ENCODE measurements at places on chromosomes 16 and 17.

GRCh38 chr16:77732241-77732946 is 10.1 kb downstream of the NUDT7 start:
- no peaks in the 10 kb centered on the region for H3K4me1 ChIP-seq
- H3K36me3 ChIP-seq, result no peaks in the 10 kb centered on the region
- H3K27me3 ChIP-seq, result no peaks in the 10 kb centered on the region
- DNase-seq, result no peak
- no peak overlapping the region for H3K4me3 ChIP-seq

GRCh38 chr16:278863-279366 is 1.5 kb upstream of the ARHGDIG start:
- no peaks in the 10 kb centered on the region for H3K36me3 ChIP-seq
- H3K27me3 ChIP-seq, result no peaks in the 10 kb centered on the region
- DNase-seq, result no peak

DNA sequence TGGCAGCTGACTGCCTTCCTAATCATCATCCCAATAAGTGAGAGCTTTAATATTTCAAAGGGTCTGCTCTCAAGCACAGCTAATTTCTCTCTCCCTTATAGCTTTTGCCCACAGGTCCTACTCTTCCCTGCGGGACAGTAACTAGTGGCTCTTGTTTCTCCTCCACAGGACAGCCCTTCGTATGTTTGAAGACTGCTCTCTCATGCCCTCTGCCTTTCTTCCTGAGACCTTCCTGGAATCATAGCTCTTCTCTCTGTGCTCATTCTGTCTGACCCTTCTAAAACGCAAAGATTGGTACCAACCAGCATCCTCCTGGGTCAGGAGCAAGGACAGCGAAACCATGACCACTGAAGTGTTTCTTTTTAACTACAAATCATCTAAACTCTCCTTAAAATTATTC is 168.9 kb downstream of the GRIN2A start:
- no peaks in the 10 kb centered on the region for H3K4me1 ChIP-seq
- no peak for DNase-seq
- no peaks in the 10 kb centered on the region for H3K27me3 ChIP-seq

GRCh38 chr17:71208111-71208704 is 912.6 kb upstream of the SOX9 start:
- no peaks in the 10 kb centered on the region for H3K36me3 ChIP-seq
- no peak overlapping the region for H3K4me3 ChIP-seq
- DNase-seq, result no peak
- no peak overlapping the region for H3K27ac ChIP-seq
- no peaks in the 10 kb centered on the region for H3K4me1 ChIP-seq

- H3K27me3 ChIP-seq, result no peaks in the 10 kb centered on the region
- no peaks in the 10 kb centered on the region for H3K4me1 ChIP-seq
- H3K4me3 ChIP-seq, result no peak overlapping the region
Observed at GRCh38 chr16:1002399-1003166, 21.0 kb downstream of the SOX8 start.

DNA sequence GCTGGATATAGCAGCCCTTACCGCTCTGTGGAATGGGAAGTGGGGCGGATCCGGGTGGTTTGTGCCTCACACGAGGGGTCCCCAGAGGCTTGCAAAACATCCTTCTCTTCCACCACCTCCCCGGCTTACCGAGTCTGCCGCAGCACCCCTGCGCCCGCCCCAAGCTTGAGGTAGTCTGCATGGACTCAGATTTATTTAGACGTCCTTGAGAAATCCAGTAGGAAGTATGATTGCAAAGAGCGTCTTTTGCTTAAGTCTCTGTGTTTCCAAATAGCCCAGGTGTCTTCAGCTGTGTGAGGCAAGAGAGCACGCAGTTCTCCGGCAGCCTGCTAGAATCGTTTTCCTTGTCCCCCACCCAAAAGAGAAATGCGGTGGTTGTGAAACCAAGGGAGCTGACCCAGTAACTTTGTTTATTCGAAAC is 2.4 kb downstream of the KIAA0513 start:
- H3K27ac ChIP-seq, result peak overlapping the region; percentile 86
- H3K4me1 ChIP-seq, result peaks cover 32% of the 10 kb centered on the region
- H3K36me3 ChIP-seq, result no peaks in the 10 kb centered on the region
- DNase-seq, result peak; percentile 57

DNA sequence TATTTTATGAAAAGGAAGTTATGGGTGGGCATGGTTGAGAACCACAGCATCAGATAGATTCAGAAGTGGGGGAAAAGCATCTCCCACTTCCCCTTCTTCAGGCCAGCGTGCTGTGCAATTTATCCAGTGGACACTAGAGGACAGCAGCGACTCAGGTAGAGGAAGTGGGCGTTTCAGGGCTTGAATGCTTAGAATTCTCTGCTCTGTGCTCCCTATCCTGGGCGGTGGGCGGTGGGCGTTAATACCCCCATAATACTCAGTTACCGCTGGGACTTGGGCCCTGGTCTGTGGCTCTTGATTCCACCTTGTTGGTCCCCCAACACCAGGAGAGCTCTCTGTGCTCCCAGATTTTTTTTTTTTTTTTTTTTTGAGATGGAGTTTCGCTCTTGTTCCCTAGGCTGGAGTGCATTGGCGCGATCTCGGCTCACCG is 3.7 kb upstream of the LYZL6 start:
- H3K4me3 ChIP-seq, result no peak overlapping the region
- H3K27ac ChIP-seq, result no peak overlapping the region
- no peaks in the 10 kb centered on the region for H3K27me3 ChIP-seq
- peak; percentile 82 for DNase-seq

GRCh38 chr17:50883850-50884438 is 17.8 kb upstream of the TOB1 start:
- H3K4me3 ChIP-seq, result no peak overlapping the region
- no peaks in the 10 kb centered on the region for H3K36me3 ChIP-seq
- no peaks in the 10 kb centered on the region for H3K4me1 ChIP-seq
- no peak for DNase-seq

- H3K4me1 ChIP-seq, result peaks cover 41% of the 10 kb centered on the region
- DNase-seq, result no peak
- H3K27me3 ChIP-seq, result no peaks in the 10 kb centered on the region
Observed at GRCh38 chr17:40536295-40537171, 28.7 kb downstream of the CCR7 start.

- no peaks in the 10 kb centered on the region for H3K4me1 ChIP-seq
- H3K27ac ChIP-seq, result no peak overlapping the region
- DNase-seq, result no peak
- H3K27me3 ChIP-seq, result no peaks in the 10 kb centered on the region
- H3K4me3 ChIP-seq, result no peak overlapping the region
- no peaks in the 10 kb centered on the region for H3K36me3 ChIP-seq
Observed at GRCh38 chr17:79332011-79332554, 257.5 kb downstream of the ENGASE start.

DNA sequence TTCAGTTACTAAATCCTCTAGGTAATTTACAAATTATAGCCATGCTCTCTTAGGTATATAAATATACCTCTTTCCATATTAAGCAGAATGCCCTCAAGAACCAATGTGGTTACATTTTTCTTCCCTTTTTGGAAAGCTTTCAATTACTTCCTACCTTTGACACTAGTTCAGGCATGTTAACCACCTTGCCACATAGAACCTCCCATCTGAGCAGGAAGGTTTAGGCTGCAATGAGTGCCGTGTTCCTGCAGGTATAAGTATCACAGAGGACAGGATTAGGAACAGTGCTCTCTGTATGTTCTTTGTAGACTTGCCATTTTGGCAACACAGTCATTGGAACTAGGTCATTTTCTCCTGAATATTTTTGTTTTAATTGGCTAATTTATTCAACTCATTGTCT is 20.1 kb downstream of the KRT25 start:
- H3K27me3 ChIP-seq, result no peaks in the 10 kb centered on the region
- no peak for DNase-seq
- no peaks in the 10 kb centered on the region for H3K36me3 ChIP-seq
- H3K27ac ChIP-seq, result no peak overlapping the region
- H3K4me1 ChIP-seq, result no peaks in the 10 kb centered on the region

DNA sequence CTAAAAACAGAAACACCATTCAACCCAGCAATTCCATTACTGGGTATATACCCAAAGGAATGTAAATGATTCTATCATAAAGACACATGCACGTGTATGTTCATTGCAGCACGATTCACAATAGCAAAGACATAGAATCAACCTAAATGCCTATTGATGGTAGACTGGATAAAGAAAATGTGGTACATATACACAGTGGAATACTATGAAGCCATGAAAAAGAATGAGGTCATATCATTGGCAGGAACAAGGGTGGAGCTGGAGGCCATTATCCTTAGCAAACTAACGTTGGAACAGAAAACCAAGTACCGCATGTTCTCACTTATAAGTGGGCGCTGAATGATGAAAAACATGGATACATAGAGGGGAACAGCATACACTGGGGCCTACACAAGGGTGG is 77.2 kb upstream of the MYOCD start:
- H3K36me3 ChIP-seq, result no peaks in the 10 kb centered on the region
- no peaks in the 10 kb centered on the region for H3K27me3 ChIP-seq
- DNase-seq, result no peak
- H3K4me1 ChIP-seq, result no peaks in the 10 kb centered on the region
- H3K27ac ChIP-seq, result no peak overlapping the region
